Progenitor cell of endocrine pancreas (in vitro differentiated cells): ENCODE measurements at places on chromosomes 12 and 14.

DNA sequence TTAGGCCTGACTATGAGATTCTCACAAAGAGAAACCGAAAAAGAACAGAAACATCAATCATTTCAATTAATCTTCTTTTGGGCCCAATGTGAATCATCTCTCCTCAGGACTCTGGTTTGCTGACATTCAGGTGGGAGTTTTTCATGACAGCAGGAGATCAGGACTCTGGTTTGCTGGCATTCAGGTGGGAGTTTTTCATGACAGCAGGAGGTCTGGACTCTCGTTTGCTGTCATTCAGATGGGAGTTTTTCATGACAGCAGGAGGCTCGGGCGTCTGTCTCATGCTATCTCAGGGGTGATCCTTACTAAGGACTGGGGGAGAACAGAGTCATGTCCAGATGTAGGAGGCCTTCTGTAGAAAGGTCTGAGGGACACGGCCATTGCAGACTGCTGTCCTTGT, 40.1 kb upstream of the PARP11 start:
- H3K27me3 ChIP-seq, result peaks cover 16% of the 10 kb centered on the region
- H3K36me3 ChIP-seq, result peaks cover 2% of the 10 kb centered on the region
- peaks cover 1% of the 10 kb centered on the region for H3K4me1 ChIP-seq
- H3K27ac ChIP-seq, result no peak overlapping the region

DNA sequence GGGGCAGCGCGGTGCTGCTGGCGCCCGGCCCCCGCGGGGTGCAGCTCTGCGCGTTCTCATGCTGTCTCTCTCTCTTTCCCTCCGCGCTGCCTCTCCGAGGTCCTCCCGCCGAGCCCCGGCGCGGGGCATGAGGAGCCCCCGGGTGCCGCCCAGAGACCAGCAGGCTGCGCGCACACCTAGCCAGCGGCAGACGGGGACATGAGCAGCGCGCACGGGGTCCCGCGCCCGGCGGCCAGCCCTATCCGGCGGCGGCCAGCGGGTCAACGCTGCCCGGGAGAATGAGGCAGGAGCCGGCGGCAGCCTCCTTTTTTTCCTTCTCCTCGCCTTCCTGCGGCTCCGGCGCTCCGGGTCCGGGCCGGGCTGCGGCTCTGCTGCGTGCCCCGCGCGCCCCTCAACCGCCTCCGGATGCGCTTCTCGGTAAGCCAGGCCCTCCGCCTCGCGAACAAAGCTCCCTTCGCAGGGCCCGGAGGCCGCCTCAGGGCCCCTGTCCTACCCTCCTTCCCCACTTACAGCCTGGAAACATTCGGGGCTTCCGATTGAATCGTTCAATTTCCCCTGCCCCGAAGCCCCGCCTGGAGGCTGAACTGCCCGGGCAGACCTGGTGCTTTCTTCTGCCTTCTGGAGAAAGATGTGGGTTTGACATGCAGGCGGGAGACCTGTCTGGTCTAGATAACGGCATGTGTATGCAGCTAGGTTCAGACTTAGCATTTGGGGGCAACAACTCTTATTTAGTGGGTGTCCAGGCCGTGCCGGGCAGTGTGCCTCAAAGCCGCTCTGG, at the start of gene TUNAR:
TSS of gene TUNAR (plus strand) at position 72 of the 778 bp plus-strand sequence.
- DNase-seq, result peak; percentile 19
- peaks cover 53% of the 10 kb centered on the region for H3K27me3 ChIP-seq
- H3K36me3 ChIP-seq, result no peaks in the 10 kb centered on the region
- H3K27ac ChIP-seq, result peak within 1 kb of the TSS; percentile 4
- H3K4me1 ChIP-seq, result peaks cover 16% of the 10 kb centered on the region

- H3K4me1 ChIP-seq, result peaks cover 12% of the 10 kb centered on the region
- H3K4me3 ChIP-seq, result peak within 1 kb of the TSS; percentile 81
- H3K27me3 ChIP-seq, result peaks cover 14% of the 10 kb centered on the region
These were observed at the start of gene PYGL for GRCh38 chr14:50943943-50944646. Gene PYGL (minus strand): TSS chr14:50944483. CDS start chr14:50944403, 80 bp downstream.

DNA sequence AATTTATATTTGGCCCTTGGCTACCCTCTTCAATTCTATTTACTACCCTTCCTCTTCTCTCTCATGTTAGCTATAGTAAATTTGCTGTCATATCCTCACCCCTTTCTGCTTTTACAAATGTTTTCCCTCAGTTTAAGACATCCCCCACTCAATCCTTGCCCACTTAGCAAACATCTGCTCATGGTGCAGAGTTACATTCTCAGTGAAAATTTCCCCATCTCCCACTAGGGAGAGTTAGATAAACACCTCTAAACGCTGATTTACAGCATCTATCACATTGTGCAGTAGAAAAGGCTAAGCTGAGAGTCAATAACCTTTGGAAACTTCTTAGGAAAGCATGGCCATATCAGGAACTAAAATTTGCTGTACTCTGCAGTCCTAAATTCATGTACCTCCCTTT, 69.0 kb downstream of the DENND5B start:
- no peaks in the 10 kb centered on the region for H3K36me3 ChIP-seq
- no peak for DNase-seq
- no peaks in the 10 kb centered on the region for H3K27me3 ChIP-seq

DNA sequence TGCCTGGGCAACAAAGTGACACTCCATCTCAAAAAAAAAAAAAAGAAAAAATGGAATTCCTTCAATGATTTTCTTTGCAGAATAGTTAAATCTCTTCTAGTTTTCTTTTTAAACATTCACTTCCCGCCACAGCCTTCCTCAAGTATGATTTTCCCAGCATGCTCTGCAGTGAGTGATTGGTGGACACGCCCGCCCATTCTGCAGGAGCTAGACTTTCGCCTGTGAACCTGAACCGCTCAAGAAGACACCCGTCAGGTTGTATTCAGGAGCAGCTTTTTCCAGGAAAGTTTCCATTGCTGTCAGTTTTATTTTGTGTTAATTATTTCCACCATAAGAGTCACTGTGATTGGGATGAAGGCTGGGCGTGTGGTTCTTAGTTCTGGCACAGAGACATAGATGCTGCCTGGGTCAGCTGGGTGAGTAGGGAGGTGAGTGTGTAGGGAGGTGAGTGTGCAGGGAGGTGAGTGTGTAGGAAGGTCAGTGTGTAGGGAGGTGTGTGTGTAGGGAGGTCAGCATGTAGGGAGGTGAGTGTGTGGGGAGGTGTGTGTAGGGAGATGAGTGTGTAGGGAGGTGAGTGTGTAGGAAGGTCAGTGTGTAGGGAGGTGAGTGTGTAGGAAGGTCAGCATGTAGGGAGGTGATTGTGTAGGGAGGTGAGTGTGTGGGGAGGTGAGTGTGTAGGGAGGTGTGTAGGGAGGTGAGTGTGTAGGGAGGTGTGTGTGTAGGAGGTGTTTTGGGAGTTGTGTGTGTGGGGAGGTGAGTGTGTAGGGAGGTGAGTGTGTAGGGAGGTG, 76.2 kb downstream of the KIF26A start:
- H3K4me3 ChIP-seq, result no peak overlapping the region
- H3K36me3 ChIP-seq, result no peaks in the 10 kb centered on the region
- H3K4me1 ChIP-seq, result peaks cover 7% of the 10 kb centered on the region
- no peak overlapping the region for H3K27ac ChIP-seq
- no peak for DNase-seq
